Stromal cell of bone marrow (primary cell): ENCODE measurements at places on chromosomes 6 and 20.

- peak; percentile 25 for DNase-seq
Observed at GRCh38 chr6:163536770-163537169, 122.3 kb downstream of the QKI start.

DNA sequence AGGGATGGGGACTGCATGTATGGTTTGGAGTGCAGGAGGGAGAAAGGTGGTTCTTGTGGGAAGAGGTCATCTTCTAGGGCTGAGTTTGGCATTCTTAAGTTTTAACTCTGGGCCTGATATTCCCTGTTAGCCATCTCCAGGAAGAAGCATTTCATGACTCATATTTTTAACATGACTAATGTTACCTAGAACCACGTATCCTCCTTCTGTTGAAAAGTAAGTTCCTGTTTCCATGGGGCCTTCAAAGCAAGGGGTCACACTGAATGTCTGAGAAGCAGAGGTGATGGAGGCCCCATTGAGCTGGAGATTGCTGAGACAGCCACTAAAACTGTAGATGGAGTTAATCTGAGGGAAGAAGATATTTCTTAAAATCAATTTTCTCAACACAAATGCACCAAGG is 30.2 kb downstream of the FAM229B start:
- DNase-seq, result no peak

GRCh38 chr6:71334768-71335167 is 46.2 kb downstream of the OGFRL1 start:
- no peak for DNase-seq

DNA sequence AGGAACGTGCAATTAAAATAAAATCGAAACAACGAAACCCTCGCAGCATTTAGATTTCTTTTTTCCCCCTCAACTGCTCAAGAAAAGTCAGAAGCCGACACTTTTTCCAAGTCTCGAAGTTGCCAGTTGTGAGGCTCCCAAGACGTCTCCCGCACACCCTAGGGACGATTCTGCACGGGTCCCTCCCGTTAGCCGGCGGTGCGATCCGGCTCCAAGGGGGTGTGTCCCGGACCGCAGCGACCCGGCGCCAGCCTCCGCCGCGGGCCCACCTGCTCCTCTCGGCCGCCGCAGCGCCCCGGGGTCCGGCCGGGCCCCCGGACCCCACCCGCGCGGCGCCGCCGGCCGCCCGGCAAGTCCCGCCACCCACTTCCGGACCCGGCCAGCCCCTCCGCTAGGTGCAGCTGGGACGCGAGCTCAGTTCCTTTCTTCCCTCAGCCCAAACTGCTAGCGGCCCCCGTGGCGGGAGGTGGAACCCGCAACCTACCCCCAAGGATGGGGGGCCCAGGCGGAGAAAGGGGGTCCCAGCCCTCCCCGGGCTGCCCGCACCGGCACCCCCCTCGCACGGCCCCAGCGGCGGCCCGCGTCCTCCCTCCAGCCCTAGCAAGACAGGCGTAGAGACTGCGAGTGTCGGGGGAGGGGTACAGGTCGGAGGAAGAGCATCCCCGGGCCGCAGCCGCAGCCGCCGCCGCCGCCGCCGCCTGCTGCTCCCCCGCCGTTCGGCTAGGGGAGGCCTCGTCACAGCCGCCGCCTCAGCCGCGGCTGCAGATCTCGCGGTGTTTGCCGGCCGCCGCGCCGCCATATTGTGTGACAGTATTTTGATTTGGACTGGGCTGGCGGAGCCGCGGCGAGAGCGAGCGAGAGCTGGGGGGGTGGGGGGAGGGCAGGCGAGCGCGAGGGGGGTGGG is 520 bp upstream of the TAB2 start:
- peak; percentile 86 for DNase-seq

- DNase-seq, result no peak
Observed at GRCh38 chr20:63297371-63297781, 4.4 kb downstream of the COL20A1 start.

GRCh38 chr6:56808871-56809359 is 146.0 kb upstream of the BEND6 start:
- no peak for DNase-seq

GRCh38 chr6:34189806-34190503 is 44.1 kb upstream of the GRM4 start:
- no peak for DNase-seq

- DNase-seq, result peak; percentile 21
Observed at GRCh38 chr6:69936674-69937363, 70.5 kb downstream of the COL19A1 start.
